ENCODE measurements at places on chromosomes 11 and 22.

DNA sequence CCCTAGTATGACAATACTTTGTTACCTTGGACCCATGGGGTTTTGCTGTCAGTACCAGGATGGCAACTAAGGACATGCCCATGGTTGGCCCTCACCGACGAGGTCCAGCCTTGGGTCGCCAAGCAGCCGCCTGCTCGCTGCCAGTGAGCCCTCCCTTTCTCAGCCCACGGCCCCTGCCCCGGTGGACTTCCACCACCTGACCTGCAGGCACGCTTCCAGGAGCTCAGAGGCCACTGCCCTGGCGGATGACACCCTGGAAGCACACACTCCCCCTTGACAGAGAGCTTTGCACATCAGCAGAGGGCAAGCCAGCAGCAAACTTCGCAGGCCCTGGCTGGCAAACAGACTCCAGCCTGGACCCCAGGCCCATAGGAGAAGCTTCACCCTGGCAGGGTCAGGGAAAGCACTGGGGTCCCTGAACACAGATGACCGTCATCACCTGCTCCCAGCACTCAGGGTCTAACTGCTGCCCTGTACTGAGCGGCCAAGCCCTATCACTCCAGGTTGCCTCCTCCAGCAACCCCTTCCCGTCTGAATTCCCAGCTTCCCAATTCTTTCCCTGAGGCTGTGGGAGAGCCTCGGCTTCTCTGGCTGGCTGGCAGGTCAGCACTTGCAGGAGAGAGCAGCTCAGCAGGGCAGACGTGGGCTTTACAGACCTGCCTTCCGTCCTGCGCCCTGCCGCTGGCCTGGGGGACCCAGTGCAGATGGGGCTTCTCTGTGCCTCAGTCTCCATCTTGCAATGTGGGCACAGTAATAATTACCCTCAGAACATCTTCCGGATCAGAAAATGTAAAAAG, 2.7 kb upstream of the PPARA start:
- no peak for DNase-seq

DNA sequence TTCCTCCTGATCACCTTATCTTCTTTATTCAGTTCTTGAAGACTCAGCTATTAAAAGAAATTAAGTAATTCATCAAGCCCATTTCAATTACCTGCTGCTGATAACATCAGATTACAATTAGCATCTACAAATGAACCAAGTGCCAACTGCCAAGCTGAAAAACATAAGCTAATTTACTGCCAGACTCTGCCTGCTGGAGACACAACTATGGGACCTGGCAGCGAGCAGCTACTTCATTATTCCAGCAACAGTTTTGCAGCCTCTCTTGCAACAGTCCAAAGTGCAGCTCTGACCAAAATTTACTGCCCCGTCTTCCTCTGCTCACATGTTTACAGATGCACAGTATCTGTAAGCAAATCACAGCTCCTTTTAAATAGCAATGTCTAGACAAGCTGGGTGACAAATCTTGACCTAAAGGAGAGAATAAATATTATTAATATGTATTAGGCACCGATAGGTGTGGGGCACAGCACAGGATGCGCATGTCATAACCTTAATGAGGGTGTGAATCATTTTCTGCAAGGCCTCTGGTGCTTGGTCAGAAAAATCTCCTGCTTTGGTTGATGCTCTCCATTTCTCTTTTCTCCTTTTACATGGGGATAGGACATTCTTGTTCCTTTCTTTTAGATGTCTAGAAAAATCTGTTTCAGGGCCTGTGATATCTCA, 232.2 kb upstream of the PITPNB start:
- no peak for DNase-seq

- DNase-seq, result no peak
Measured at GRCh38 chr11:11584530-11584810, 37.3 kb downstream of the GALNT18 start.

DNA sequence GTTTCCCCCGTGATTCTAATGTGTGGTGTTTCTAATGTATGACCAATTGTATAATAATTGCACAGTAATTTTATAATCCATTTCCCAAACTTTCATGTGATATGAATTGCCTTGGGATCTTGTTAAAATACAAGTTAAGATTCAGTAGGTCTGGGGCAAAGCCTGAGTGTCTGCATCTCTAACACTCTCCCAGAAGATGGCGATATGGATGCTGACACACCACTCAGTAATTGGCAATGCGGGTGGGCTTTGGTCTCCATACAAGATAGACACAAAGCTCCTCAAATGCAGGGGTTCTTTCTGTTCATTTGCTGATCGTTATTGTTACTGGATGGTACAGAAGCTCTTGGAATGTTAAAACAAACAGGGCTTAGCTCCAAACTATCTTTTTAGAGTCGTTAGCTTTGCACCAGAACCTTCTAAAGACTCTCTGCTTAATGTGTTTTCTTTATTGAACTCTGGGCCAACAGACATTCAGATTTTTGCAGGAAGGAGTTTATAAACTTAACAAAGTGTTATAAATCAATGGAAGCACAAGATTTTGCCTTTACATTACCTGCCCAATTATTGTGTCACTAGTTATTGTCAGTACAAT, 45.4 kb upstream of the ANO3 start:
- peak; percentile 23 for DNase-seq

GRCh38 chr22:32842486-32842885, 41.0 kb downstream of the TIMP3 start:
- no peak for DNase-seq

DNA sequence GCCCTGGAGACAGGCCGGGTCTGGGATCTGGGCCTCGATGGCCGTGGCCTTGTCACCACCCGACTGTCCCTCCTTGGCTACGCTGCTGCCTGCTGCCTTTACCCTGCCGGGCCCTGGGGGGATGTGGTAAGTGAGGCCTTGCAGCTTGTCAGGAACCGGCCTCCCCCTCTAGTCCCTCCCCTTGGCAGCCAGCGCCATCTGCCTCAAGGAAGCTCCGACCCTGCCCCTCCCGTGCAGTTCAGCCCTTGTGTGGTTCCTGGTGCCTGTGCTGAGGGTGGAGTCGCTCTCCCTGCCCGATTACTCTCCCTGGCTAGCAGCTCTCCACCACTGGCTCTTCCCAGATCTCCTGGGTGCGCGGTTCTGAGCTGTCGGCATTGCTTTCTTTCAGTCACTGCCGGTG, 33.7 kb downstream of the CTTN start:
- peak; percentile 47 for DNase-seq

GRCh38 chr22:19035474-19036228, 86.6 kb downstream of the DGCR2 start:
- DNase-seq, result peak; percentile 68

DNA sequence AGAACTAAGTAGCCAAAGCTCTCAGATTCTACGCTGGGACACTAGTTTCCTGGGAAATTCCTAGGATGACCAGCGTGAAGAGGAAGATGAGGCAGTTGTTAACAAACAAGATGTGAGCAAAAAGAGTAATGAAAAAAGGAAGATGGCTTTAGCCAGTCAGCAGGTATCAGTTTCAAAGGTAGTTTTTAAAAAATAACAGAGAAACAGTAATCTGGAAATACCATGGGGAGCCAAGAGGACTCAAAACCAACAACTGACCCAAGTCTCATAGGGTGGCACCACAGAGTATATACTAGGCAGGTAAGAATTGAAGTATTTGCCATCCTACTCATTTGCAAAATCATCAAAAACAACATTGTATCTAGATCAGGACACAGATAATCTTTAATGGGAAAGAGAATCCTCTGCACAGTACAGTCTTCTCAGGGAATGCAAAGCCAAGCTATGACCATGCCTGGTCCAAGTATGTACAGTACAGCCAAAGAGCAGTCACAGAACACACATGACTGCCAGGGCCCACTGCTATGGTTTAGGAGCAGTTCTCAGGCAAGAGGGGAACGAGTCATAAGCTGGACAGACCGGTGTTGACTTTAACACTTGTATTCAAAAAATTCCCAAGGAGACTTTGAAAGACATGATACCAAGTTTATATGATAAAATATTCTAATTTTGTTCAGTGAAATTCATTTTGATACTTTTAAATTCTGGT, 20.6 kb downstream of the MSANTD4 start:
- no peak for DNase-seq

- DNase-seq, result peak; percentile 43
Measured at GRCh38 chr11:104332110-104332509, 168.2 kb upstream of the PDGFD start.

GRCh38 chr11:18523084-18523483, 3.7 kb downstream of the TSG101 start:
- DNase-seq, result no peak

GRCh38 chr22:50621356-50621880, 6.5 kb downstream of the ARSA start:
- DNase-seq, result no peak

- DNase-seq, result no peak
Measured at GRCh38 chr11:70535191-70535971, 137.1 kb downstream of the CTTN start.

DNA sequence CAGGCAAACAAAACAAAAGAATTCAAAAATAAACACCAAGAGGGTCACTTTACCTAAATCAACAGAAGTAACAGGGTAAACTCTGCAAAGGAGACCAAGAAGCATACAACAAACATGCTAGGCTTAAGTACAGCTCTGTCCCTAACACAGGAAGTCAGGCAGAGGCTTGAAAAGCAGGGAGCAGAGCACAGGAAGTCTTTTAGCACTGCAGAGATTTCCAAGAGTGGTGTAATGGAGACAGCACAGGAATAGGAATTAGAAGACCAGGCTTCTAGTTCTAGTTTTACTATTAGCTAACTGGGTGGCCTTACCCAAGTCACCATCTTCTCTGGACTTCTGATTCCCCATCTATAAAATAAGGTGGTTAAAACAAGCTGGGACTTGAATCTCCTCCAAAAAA, 1.9 kb downstream of the RBFOX2 start:
- DNase-seq, result no peak

DNA sequence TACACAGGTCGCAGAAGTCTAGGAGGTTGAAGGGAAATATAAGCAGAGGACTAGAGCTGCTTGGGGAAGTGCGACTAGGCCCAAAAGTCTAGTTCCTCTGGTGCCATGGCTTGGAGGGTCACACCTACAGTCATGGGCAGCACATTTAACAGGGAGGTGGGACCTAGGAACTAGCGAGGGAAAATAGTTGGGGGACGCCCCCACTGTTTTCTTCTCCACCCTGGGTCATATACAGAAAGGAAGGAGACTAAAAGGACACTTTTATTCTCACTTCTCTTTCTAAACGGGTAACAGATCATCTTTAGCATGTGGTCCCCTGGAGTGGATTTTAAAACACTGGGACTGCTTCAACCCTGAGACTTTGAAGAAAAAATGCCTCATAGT, 16.6 kb downstream of the APIP start:
- no peak for DNase-seq

- DNase-seq, result no peak
Measured at GRCh38 chr11:64086258-64087123, 50.8 kb downstream of the FLRT1 start.

DNA sequence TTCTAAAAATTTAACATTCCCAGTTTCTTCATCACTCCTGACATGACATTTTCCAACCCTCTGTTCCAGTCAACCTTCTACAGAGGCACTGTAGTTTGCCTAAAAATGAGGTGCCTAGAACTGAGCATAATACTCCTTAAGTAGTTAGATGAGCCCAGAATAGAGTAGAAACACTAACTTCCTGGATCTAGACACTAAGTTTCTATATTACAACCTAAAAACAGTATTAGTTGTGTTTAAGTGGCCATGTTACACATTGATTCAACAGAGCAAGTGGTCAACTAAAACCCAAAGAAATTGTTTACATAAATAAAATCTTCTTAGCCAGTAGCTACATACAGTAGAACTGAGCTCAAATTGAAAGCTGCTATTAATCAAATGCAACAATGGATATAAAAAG, 1.3 kb downstream of the HPS5 start:
- DNase-seq, result no peak

DNA sequence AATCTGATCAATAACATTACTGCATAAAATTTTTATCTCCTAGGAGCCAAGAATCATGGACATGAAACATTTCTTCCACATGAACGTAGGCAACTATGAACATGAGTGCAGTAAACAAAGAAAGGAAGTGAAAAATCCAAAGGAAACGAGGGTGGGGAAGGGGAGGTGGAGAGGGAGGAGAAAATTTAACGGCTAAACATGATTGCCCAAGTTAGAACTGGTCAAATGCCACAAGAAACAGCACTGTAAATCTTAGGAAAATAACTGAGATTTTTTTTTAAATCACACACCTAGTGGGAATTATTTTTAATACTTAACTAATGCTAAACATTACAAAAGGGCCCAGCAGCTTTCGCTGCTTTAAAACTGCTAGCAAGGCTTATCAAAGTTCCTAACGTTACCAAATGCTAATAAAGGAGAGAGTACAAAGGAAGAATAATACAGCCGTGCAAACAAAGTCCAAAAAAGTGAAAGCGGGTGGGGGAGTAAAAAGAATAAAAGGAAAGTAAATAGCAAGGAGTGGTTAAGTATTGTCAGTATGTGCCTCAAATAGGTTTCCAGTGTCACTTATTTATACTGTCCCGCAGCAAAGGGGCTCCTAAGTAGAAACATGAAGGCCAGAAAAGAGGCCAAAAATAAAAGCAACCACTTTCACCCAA, 13.7 kb downstream of the NARS2 start:
- no peak for DNase-seq

- no peak for DNase-seq
Measured at GRCh38 chr11:79374727-79375126, 66.1 kb downstream of the TENM4 start.

GRCh38 chr11:72380132-72380503, 54.2 kb downstream of the CLPB start:
- DNase-seq, result no peak

GRCh38 chr11:65773784-65774411, 6.9 kb downstream of the AP5B1 start:
- DNase-seq, result no peak

- DNase-seq, result no peak
Measured at GRCh38 chr11:122625976-122626665, 29.4 kb upstream of the UBASH3B start.

DNA sequence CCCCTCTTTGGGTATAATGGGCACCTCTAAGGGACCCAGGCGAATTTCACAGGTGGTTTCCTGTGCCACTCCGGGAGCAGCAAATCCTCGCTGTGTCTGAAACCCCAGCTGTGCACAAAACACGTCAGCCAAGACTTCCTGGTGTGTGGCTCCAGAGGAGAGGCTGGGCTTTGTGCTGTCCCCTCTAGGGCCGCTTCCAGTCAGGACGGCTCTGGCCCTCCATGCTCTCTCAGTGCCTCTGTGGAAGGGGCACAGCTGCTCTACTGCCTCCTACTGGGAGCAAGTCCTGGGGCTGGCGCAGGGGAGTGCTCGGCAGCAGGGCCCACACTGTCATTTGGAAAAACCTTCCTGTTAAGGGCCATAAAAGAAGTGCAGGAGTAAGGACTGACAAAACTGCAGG, 23.7 kb upstream of the ARFGAP3 start:
- DNase-seq, result no peak

DNA sequence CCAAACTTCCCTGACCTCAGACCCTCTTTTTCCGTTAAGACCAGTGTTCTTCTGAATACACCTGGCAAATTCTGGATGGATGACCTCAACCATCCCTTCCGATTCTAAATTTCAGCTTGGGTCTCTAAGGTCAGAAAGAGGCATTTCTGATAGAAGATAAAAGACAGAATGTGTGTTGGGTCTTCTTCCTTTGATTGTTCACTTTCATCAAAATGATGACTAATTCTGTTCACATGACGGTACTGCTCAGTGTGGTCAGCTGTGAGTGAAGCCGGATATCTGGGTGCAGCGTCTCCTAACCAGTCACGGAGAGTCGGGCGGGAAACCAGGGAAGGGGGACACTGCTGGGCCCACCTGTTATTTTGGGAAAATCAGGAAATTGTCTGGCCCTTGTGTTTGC, 151.6 kb upstream of the NAV2 start:
- no peak for DNase-seq

GRCh38 chr22:36197065-36197440, 4.6 kb downstream of the APOL4 start:
- peak; percentile 66 for DNase-seq

GRCh38 chr11:79960461-79960860, 519.6 kb upstream of the TENM4 start:
- no peak for DNase-seq

GRCh38 chr11:128576555-128576954, 10.8 kb downstream of the ETS1 start:
- no peak for DNase-seq
